ENCODE measurements at places on chromosomes 1 and 21. TPM values are rescaled to one million over a fixed set of nuclear protein-coding genes. Genes with fewer than 3 reads are reported as not detected.

Gene FLAD1
- 42.3 TPM for total RNA-seq

Gene CFAP410
- 63.0 TPM for total RNA-seq

Gene PALMD
- 0.15 TPM for total RNA-seq

Gene S100A4
- total RNA-seq: 698 TPM

Gene RORC
- total RNA-seq: 1.5 TPM

Gene OR2M7
- total RNA-seq: not detected

Gene ZYG11A
- total RNA-seq: 0.15 TPM

Gene FLG2
- not detected for total RNA-seq

Gene LY9
- 120 TPM for total RNA-seq

Gene FNDC10
- 2.5 TPM for total RNA-seq

Gene NPPB
- total RNA-seq: not detected

Gene PAPPA2
- total RNA-seq: 0.06 TPM

Gene SPATA17
- total RNA-seq: not detected

Gene VHLL
- not detected for total RNA-seq

Gene SLC44A5
- 0.23 TPM for total RNA-seq

Gene PTGFR
- total RNA-seq: not detected

Gene CDC7
- total RNA-seq: 6.9 TPM

Gene NPR1
- total RNA-seq: not detected

Gene DNAH14
- total RNA-seq: not detected

Gene PRUNE1
- total RNA-seq: 24.9 TPM

Gene ERICH3
- 0.03 TPM for total RNA-seq

Gene RHD
- total RNA-seq: 0.19 TPM

Gene APOBEC4
- total RNA-seq: not detected

Gene C1orf210
- 0.16 TPM for total RNA-seq

Gene SLC9C2
- not detected for total RNA-seq

Gene NPHS2
- not detected for total RNA-seq

Gene TFF2
- total RNA-seq: not detected

Gene OBSCN
- 80.6 TPM for total RNA-seq

Gene FCRLB
- total RNA-seq: 1.1 TPM

Gene EPHA10
- 0.35 TPM for total RNA-seq

Gene PGLYRP4
- total RNA-seq: not detected

Gene SERBP1
- total RNA-seq: 157 TPM

Gene SLC44A3
- total RNA-seq: 0.53 TPM

Gene NMNAT2
- total RNA-seq: not detected

Gene OPRD1
- not detected for total RNA-seq

Gene HORMAD1
- not detected for total RNA-seq

Gene TMEM200B
- total RNA-seq: not detected

Gene MYBPHL
- total RNA-seq: not detected

Gene VSIG8
- not detected for total RNA-seq

Gene TMEM125
- total RNA-seq: not detected

Gene LIN28A
- not detected for total RNA-seq

Gene MUTYH
- total RNA-seq: 60.5 TPM

Measured in T-cell (primary cell).